ENCODE measurements at places on chromosomes 6 and 20.

- no peak for DNase-seq
These were observed 51.7 kb upstream of the ADGRF4 start for GRCh38 chr6:47646689-47647088.

- DNase-seq = no peak
These were observed 57.1 kb upstream of the NNAT start for GRCh38 chr20:37463726-37464494.

GRCh38 chr6:2385471-2385983 is 140.1 kb upstream of the GMDS start:
- no peak for DNase-seq

GRCh38 chr6:165404697-165405096 is 95.3 kb upstream of the C6orf118 start:
- DNase-seq = no peak

- DNase-seq = no peak
These were observed 10.3 kb upstream of the SLC22A16 start for GRCh38 chr6:110486756-110487155.

DNA sequence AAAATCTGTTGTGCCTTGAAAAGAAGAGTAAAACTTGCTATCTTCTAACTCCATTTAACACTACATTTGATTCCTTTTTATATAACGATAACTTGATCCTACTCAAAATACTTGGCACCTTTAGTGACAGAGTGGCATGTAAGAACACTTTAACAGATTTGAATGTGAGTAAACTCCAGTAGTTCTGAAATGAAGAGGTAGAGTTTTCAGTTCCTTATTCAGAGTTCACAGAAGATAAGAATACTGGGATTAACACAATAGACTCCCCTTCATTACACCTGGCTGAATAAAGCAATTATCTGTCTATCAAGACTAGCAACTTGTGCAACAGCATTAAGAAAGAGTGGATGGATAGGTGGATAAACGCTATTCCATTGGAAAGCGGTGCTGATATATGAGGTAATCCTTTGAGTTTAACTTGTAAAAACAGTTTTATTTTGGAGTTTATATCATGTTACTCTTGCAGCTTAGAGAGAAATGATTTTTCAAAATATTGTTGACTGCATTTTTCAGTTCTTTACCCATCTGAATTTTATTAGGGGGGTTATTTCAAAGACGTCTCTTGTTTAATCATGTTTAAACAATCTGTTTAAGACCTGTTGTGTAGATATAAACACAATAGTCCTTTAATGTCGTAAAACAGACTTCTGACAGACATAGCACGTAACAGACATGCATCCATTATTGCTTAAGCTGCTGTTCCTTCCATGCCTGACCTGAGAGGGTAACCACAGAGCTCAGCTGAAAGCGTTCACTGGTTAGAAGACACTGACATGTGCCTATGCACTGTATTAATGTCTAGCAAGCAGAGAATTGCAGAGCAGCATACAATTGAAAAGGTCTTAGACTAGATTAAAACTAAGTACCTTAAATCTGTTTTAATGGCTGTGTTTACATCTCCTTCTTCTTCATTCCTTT is 102.4 kb upstream of the SUPT3H start:
- DNase-seq = no peak

GRCh38 chr6:37088897-37089296 is 81.1 kb upstream of the PIM1 start:
- no peak for DNase-seq

- no peak for DNase-seq
These were observed 64.8 kb downstream of the AIG1 start for GRCh38 chr6:143125455-143125854.

DNA sequence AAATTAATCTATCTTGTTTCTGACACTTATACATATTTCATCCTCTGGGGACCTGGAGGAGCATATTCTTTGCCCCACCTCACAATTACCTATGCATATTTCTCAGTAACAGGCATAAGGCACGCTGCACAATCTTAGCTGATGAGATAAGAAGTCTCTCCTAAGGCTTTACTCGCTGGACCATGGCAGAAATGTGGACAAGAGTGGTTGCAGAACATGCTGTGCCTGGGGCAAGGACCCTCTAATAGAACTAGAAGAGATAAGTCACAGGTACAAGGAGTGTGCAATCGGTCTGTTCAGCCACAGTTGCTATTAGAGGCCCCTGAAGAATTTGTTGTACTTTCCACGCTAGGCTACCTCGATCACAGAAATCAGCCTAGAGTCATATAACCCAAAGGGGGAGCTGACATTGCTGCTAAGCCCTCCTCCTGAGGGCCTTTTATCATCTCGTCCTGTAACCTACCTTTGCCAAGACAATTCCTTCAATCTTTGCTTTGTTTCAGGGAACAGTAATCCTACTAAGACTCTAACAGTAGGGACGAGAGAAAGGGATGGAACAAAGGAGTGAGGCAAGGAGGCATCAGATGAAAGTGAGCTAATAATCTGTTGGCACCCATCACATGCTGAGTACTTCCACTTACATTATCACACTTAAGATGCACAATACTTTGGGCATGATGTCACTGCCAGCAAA is 16.1 kb upstream of the DEFB129 start:
- DNase-seq = no peak

DNA sequence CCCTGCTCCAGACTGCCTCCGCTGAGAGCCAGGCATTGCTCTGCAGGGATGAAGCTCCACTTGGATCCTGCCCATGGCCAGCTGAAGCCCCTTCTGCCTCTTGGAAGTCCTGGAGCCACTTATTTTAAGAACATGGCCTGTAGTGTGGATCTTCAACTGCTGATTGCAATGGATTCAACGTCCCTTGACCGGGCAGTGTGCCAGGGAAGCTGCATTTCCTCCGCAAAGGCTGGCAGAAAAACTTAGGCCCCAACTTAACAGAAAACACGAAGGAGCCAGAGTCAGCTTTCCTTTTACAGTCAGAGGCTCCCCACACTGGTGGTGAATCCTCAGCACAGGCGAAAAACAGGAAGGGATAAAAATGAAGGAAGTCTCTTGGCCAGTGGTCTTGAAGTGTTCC is 26.3 kb upstream of the FOXQ1 start:
- no peak for DNase-seq

DNA sequence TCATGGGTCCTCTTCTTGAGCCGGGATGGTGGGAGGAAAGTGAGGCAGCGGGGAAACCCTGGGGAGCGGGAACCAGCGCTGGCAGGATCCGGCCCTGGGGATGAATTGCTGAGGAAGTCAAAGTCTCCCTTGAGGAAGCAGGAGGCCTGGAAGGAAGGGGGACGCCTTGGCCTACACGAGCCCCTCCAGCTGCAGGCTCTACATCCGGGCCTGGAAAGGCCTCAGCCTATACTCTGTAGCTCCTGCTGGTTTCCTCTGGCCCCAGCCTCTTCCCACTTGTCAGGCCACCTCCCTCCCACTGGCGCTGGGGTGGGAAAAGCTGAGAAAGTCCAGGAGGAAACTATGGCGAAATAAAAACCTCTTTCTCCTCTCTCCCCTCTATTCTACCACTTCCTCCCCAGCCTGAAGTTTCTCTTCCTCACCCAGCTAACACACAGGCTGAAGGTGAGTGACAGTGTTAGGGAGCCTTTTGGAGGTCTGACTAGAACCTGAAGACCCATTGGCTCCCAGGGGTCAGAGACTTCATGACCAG is 14.9 kb downstream of the TREML2 start:
- no peak for DNase-seq

- no peak for DNase-seq
These were observed 408.9 kb downstream of the CDKAL1 start for GRCh38 chr6:20943040-20943627.

- peak; percentile 4 for DNase-seq
These were observed 28.2 kb downstream of the CGA start for GRCh38 chr6:87066449-87067333.

DNA sequence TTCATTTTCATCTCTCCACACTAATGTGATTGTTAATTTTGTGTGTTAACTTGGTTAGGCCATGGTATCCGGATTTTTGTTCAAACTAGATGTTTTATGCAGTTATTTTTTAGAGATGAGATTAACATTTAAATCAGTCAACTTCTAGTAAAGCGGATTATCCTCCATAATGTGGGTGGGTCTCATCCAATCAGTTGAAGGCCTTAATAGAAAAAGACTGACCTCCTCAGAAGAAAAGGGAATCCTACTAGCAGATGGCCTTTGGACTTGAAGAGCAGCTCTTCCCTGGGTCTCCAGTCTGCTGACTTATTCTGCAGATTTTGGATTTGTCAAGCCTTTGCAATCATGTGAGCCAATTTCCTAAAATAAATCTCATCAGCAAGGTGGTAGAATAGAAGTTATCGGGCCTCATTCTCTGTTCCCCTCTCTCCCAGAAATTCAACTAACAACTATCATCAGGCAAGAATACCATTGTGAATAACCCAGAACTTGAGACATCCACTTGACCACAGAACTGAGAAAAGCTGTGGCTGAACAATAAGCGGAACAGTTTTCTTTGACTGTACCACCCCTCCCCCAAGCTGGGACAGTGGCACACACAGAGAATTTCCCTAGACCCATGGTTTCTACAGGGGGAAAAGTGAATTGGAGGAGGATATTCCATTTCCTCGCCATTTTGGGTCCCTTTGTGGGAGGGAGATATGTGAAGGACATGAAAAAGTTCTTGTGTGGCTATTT is 323.0 kb downstream of the UTRN start:
- DNase-seq = no peak

Measured in stimulated activated CD4-positive, alpha-beta T cell treated with anti-CD3 and anti-CD28 coated beads, Interleukin-4, amount 100 ng/mL, for 4 hours (primary cell).